ENCODE measurements at places on chromosomes 1 and 21.

- DNase-seq = no peak
Observed at GRCh38 chr1:66147226-66147835, 354.6 kb downstream of the PDE4B start.

- DNase-seq = no peak
Observed at GRCh38 chr1:239388159-239388485, 1.8 kb downstream of the CHRM3 start.

- no peak for DNase-seq
Observed at GRCh38 chr1:159699246-159699645, 15.1 kb downstream of the CRP start.

- DNase-seq = no peak
Observed at GRCh38 chr1:89918794-89919155, 76.1 kb upstream of the ZNF326 start.

DNA sequence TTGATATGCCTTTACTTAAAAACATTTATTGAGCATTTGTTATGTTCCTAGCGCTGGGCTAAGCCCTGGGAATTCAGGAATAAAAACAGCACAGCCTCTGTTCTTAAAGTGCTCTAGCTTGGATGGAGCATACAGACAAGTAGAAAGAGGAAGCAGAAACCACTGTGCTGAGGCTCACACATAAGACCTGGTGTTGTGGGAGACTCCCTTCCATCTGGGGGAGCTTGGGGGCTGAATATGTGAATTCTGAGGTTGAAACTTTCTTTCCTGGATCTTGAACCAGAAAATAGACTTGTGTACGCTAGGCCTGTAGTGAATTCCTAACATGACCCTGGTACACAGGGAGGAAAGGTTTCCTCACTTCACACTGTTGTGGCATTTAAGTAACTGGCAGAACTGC is 209.9 kb downstream of the ZNF326 start:
- no peak for DNase-seq

- no peak for DNase-seq
Observed at GRCh38 chr1:2273401-2274090, 45.4 kb downstream of the SKI start.

All from stimulated activated CD8-positive, alpha-beta memory T cell treated with anti-CD3 and anti-CD28 coated beads, Interleukin-12 subunit alpha, Interleukin-12 subunit beta, amount 100 ng/mL, for 4 hours (primary cell).